DND-41 (cell line): ENCODE measurements at places on chromosomes 16 and 17.

DNA sequence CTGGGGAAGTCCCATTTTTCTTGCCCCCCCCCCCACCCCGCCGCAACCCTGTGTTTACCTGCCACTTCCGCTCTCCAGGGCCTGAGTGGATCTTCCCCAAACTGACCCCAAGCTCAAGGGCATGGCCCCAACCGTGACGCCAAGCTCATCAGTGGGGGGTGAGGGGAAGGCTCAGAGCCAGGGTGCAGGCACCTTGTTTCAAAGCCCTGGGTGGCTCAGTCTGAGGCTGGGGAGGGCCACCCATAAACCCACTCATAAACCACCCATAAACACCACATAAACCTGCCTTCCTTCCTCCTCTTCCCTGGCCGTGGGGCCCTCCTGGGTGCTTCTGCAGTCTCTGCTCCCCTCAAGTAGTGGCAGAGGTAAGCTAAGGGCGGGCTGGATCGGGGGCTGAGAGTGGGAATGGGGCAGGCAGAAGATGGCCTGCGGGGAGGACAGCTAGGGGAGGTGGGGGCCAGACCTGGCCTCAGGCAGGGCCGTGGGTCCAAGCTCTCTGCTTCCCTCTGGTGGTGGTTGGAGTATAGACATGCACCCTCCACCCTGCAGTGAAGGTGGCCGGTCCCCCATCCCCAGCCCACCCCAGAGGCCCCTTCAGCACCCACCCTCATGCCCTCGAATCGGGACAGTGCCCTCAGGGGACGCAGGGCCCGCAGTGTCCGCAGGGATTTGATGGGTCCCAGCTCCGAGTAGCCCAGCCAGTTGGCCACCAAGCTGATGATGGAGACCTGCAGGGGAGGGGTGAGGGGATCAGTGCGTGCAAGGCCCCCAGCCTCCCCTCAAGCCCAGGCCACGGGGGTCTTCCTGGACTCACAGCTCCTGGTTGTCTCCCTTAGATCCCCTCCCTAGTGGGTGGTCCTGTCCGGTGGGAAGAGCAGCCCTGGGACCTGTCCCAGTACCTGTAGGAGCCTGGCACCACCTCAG is 14.6 kb upstream of the CD79B start:
- peak; percentile 59 for DNase-seq

DNA sequence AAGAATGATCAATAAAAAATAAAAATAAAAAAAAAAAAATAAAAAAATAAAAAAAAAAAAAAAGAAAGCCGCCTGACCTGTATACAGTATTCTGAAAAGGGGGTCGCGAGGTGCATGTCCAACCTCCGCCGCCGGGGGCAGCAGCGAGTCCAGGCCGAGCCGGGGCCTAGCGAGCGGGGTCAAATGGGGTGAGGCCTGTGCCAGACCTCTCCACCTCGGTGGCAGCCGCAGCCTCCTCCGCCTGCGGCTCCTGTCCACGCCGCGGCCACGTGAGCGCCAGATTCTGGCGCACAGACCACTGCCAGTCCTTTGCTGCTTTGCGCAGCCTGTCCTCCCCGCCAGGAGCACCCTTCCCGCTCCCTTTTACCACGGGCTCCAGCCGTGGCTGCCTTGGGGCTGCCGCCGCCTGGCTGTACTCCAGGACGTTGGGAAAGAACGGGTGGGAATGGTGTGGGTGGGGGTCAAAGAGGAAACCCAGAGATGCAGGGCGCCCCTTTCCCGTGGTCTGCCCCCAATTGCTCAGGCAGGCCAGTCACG is 2.4 kb upstream of the BCKDK start:
- DNase-seq = peak; percentile 52

- peak; percentile 51 for DNase-seq
Measured at GRCh38 chr17:67421869-67422273, 44.8 kb downstream of the PITPNC1 start.

DNA sequence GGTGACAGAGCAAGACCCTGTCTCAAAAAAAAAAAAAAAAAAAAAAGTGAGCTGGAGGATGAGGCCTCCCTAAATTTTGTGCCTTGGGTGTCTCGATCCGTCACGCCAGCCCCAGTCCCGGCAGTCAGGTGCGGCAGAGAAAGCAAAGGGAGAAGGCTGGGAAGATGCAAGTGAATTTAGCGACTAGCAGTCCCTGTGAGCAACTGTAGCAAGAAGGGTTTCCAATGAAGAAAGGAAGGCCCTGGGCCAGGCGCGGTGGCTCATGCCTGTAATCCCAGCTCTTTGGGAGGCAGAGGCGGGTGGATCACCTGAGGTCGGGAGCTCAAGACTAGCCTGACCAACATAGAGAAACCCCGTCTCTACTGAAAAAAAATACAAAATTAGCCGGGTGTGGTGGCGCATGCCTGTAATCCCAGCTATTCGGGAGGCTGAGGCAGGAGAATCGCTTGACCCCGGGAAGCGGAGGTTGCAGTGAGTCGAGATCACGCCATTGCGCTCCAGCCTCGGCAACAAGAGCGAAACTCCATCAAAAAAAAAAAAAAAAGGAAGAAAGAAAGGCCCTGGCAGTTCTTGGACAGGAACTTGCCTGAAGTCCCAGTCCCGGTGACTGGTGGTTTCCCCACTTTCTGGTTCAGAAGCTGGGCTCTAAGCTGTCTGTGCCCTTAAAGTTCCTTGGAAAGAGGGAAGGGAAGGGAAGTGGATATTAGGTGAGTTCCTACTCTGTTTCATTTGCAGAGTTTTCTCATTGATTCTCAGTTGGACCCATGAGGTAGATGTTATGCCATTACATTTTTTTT is 1.8 kb upstream of the QPRT start:
- no peak for DNase-seq

GRCh38 chr16:75267631-75268264 is 16.3 kb upstream of the BCAR1 start:
- no peak for DNase-seq

- DNase-seq = no peak
Measured at GRCh38 chr16:6827931-6828330, 504.7 kb upstream of the RBFOX1 start.

DNA sequence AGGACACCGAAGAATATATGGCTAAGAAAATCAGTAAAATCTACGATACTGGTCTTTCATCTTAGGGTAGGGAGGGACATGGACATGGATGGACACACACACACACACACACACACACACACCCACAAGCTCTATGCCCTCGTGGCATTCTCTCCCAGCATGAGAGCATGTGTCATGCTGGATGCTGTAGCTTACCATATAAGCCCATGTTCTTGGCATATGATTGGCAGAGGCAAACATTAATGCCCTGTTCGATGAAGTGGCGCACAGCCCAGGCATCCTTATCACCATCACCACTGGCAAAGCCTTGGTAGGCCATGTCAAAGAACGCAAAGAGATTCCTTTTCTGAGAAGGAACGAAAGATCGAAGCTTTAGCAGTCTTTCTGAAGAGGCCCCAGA is 17.6 kb downstream of the GOT2 start:
- no peak for DNase-seq

DNA sequence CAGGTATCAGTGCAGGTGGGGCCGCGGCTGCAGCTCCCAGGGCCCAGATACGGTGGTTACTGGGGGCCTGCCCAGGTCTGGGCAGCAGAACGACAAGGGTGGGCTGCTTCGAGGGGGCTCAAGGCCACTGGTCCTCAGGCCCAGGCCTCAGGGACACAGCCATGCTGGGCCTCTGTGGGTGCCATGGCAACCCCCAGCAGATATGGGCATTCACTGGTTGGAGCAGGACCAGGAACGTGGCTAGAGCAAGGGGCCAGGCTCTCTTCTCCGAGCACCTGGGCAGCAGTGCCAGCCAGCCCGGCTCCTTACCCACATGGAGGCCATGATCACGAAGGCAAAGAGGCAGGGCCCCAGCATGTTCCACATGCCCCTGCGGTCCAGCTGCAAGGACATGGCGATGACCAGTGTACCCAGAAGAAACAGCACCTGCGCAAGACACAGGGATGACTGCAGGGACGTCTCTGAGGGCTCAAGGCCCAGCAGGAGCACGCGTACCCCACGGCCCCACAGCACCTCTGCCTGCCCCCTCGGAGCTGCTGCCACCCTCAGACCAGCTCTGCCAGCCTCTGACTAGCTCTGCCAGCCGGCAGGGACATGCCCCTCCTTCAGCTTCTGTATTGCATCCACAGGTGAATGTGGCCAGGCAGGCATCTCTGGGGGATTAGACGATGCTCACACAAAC is 2.1 kb upstream of the MRPL28 start:
- no peak for DNase-seq

GRCh38 chr17:14301279-14302090 is 604 bp downstream of the HS3ST3B1 start:
- peak; percentile 45 for DNase-seq
